ENCODE measurements at places on chromosomes 6 and 20.

DNA sequence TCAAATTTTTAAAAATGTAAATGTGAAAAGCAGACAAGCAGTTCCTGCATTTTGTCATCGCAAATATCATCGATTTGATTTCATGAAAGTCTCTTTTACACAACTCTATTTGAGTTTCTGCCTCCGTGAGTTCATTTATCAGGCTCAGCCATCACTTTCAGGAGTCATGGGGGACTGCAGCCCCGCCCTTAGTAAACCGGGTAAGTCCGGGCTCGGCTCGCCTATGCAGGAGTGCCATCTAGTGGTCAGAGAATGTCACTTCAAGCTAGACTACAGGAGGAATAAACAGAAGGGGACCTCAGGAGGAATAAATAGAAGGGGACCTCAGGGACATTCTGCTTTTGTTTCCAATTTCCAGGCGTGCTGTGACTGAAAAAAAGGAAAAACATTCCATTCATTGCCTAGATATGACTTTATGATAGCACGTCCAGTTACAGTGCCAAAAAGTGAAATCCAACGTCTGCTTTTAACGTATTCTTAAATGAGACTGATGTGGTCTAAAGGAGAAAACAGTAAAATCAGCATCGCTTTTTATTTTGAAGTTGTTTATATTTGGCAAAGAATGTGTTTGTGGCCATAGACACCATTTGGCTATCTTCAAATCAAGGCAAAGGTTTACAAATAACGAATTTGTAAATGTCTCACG lies 333.9 kb downstream of the HACE1 start:
- DNase-seq: peak; percentile 73

DNA sequence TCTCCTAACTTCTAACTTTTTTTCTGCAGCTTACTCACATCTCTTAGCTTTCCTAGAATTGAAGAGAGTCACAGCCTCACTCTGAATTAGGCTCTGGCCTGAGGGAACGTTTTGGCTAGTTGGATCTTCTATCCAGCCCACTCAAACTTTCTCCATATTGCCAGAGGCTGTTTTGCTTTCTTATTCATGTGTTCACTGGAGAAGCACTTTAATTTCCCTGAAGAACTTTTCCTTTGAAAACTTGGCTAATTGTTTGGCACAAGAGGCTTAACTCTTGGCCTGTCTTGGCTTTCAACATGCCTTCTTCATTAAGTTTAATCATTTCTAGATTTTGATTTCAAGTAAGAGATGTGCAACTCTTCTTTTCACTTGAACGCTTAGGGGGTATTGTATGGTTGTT lies 138.2 kb upstream of the PLCB4 start:
- DNase-seq: no peak

GRCh38 chr6:169118346-169118830 lies 135.3 kb downstream of the THBS2 start:
- no peak for DNase-seq

GRCh38 chr6:21595285-21596144 lies 2.0 kb downstream of the SOX4 start:
- peak; percentile 69 for DNase-seq

- no peak for DNase-seq
Observed at GRCh38 chr20:19880256-19881079, 122.4 kb downstream of the RIN2 start.

- no peak for DNase-seq
Observed at GRCh38 chr6:159595173-159595572, 97.9 kb downstream of the SOD2 start.

DNA sequence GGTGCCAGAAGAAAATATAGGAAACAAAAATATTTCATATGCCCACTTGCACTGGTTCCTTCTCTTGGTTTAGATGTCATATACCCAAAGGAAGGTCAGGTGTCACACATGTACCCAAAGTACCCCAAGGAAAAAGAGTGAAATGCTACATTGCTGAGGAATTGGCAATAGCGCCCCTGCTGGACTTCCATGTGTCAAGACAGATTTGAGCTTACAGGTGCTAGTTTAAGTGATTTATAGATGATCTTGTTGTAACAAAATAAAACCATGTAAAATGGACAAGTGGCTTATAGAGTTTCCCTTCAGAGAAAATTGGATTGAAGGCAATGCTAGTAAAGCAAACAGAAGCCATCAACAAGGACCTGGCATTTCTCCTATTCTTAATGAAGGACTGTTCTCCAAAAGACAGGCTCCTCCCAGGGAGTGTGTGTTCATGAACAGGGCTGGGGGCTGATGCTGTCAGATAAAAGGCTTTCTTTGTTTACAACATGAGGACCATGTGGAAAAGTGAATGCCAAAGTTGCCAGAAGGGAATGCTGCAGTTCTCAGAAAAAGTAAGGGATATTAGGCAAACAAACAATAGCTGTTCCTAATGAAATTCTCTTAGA lies 64.3 kb upstream of the PAK5 start:
- no peak for DNase-seq

GRCh38 chr20:48596334-48596898 lies 231.4 kb downstream of the PREX1 start:
- DNase-seq: no peak

DNA sequence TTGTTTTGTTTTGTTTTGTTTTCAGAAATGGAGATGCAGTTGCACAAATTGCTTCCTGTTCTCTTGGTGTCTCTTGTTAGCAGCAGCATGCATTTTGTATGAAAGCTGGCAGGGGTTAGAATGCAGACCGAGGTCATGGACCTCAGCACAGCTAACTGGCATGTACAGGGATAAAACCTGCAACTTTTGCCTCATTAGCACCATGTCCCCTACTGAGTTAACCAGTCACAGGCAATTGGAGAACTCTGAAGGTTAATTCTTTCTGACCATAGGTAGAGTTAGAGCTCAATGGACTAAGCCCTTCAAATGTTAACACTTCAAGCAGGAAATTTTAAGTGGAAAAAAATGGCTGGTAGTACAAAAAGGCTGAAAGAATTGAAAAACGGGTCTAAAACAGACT lies 377.1 kb downstream of the ADGRB3 start:
- no peak for DNase-seq

GRCh38 chr20:58044286-58044685 lies 184.2 kb downstream of the ANKRD60 start:
- no peak for DNase-seq

DNA sequence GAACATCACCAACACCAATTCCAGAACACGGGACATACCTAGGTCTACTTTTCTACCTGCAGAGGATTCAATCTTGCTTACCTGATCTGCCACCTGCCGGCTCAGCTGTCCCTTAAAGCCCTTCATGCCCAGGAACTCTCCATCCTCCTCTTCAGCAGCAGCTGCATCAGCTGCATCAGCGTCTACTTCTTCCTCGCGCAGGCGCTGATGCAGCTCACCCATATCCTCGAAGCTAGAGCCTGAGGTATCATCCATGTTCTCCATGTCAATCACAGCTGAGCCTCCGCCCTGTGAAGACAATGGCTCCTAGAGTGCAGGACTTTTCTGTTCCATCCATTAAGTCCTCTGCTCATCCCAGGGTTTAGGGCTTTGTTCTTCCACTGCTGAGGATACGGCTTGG lies 918 bp downstream of the YIPF3 start:
- DNase-seq: no peak

- DNase-seq: no peak
Observed at GRCh38 chr20:44389871-44390270, 34.4 kb downstream of the HNF4A start.

DNA sequence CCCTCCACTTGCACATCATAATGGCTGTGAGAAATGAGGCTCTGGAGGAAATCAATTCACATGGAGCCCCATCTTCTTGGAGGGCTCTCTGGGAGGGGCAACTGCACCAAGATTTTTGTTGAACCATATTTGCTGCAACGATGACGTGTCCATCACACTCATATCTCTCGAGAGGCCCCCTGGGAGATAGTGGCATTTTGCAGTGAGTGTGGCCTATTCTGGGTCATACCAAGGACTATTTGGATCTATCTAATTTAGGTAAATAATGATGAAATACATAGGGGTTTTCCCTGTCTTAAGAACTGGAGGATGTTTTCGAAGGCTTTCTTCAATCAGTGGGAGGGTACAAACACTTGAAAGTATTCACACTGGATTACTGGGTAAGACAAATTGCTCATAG lies 31.6 kb downstream of the CNR1 start:
- DNase-seq: no peak

DNA sequence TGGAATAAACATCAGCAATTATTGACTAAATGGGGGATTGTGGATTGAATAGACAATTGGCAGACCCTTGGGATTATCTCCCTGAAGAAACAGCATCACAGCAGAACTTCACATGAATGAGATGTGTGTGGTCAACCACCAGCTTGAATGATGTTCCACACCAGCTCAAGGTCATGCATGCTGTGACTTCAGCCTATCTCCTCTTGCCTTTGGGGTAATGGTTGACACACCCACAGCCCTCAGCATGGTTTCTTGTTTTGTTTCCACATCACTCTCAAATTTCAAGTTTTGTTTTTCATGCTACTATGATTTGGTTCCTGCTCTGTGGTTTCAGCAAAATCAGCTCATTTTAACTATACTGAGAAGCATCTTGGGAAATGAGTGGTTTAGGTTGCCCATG lies 94.3 kb downstream of the PAK5 start:
- no peak for DNase-seq

GRCh38 chr20:50980851-50981713 lies 22.5 kb downstream of the MOCS3 start:
- DNase-seq: peak; percentile 79

DNA sequence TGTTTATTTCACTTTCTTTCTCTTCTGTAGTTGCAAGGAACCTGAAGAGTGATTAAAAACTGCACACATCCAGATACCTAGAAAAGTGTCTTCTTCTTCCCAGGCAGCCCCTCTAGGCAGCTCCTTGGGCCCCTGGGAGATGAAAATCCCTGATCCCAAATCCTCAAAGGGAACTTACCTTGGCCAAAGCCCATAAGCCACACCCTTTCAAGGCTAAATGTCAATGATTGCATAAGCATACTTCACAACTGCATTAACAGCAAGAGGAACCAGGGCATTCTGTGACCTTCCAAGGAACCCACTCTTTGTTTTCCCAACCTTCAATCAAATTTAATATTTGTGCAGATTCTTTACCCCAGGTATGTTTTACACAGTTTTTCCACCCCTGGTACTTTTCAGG lies 4.4 kb upstream of the HMGN3 start:
- DNase-seq: no peak

- no peak for DNase-seq
Observed at GRCh38 chr6:912871-913835, 220.2 kb upstream of the EXOC2 start.

DNA sequence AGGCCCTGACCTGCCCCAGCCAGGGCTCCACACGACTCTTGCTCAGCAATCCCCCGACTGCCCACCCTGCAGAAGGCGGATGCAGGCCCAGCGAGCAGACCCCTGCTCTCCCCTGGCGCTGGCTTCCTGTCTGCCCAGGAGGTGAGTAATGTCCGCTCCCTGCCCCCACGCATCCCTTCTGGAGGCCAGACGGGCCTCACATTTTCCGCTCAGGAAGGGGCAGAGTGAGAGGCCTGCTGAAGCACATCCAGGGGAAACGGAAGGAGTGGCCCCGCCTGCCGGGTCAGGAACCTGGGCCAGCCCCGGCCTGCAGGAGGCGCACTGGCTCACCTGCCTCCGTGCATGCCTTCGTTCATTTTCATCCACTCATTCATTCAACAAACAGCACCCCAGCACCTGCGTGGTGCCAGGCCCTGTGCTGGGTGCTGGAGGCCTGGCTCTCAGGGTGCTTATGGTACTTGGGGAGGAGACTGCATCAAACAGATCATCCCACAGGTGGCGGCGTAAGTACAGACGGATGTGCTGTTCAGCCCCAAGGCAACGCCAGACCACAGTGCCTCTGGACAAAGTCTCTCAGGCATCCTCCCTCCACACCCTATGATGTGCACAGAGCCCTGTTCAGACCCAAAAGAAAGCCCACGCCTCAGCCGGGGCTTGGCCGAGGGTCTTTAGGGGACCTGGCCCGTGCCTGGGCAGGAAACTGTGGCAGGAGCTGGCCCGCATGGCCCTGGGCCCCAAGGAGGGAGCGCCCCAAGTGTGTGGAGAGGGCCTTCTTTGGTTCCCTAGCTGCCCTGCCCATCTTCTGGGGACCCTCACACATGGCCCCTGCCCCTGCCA lies 112.1 kb downstream of the ASXL1 start:
- DNase-seq: no peak

GRCh38 chr6:163148451-163149278 lies 265.9 kb upstream of the QKI start:
- no peak for DNase-seq

DNA sequence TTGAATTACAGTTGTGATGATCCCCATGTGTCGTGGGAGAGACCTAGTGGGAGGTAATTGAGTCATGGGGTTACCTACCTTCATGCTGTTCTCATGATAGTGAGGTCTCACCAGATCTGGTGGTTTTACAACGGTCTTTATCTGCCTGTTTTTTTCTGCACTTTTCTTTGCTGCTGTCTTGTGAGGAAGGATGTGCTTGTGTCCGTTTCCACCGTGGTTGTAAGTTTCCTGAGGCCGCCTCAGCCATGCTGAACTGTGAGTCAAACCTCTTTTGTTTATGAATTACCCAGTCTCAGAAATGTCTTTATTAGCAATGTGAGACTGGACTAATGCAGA lies 6.5 kb upstream of the RANBP9 start:
- DNase-seq: no peak

DNA sequence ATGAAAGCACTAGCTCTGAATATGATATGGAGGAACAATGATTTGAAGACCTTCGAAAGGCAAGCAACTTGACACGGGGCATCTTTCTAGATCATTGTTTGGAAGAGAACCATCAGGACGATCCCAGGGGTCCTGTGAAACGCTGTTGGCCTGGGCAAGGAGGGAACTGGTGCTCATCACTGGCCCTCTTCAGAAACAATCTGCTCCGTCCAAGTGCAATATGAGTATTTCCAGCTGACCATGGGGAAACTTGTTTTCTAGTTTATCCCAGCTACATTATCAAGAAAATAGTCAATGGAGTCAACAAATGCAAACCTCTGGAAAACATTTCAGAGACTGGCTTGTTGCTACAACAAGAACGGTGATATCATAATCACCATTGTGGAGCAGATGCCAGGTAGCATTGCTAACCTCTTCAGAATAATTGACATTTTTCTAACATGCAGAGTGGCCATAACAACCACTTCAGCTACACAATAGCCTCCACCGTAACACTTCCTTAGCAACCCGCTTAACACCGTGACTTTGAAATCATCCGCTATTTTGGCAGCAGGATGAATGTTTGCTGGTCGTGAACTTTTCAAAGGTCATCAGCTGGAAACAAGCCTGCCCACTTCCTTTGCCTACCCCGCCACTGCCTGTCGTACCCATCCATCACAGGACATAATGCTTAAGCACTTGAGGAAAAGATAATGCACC lies 112.0 kb upstream of the PDE10A start:
- DNase-seq: no peak

- DNase-seq: no peak
Observed at GRCh38 chr6:6885521-6886170, 222.1 kb upstream of the RREB1 start.

DNA sequence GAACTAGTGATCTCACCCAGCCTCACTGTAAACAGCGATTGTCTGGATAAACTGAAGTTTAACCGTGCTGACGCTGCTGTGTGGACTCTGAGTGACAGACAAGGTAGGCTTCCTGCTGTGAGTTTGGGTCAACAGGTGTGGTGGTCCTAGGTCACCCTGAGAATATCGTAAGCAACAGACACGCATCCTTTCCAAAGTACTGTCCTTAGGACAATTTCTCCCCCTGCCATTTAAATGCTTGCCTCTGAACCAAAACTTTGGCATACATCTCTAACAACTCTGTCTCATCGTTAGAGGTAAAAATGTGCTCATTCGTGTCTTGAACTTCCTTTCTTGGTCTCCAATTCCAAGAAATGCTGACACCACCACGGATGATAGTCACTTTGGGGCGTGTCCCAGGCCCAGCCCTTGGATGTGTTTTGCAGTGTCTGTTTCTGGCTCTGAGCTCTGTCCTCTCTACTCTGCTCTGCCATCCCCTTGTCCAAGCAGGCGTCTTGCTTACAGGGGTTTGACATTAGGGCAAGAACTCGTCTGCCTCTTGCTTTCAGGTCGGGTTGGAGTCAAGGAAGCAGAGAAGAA lies 95.5 kb downstream of the EYA2 start:
- DNase-seq: no peak
